Fibroblast of gingiva (primary cell): ENCODE measurements at places on chromosomes 6 and 20.
A peak's percentile ranks its signal among the peaks of the same experiment; 100 is the strongest.

DNA sequence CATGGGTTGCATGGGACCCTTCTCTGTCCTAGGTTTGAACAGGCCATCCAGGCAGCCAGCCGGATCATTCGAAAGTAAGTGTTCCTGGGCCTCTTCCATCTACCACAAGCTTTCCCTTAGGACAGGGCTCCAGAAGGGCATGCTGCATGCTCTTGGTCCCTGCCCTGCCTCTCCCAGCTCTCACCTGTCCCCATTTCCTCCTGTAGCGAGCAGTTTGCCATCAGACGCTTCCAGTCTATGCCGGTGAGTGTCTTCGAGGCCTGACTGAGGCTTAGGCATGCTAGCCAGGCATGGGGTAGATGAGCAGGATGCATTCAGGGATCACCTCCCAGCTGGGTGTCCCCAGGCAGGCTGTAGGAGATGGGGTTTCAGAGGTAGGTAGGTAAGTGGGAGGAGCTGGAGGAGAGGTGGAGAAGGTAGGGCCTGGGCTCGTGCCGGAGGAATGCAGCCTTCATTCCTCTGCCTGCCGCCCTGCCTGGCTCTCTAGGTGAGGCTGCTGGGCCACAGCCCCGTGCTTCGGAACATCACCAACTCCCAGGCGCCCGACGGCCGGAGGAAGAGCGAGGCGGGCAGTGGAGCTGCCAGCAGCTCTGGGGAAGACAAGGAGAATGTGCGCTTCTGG lies 4.3 kb downstream of the CDC25B start:
- DNase-seq = no peak

GRCh38 chr6:132612449-132613108 lies 11.5 kb downstream of the TAAR2 start:
- DNase-seq = no peak

DNA sequence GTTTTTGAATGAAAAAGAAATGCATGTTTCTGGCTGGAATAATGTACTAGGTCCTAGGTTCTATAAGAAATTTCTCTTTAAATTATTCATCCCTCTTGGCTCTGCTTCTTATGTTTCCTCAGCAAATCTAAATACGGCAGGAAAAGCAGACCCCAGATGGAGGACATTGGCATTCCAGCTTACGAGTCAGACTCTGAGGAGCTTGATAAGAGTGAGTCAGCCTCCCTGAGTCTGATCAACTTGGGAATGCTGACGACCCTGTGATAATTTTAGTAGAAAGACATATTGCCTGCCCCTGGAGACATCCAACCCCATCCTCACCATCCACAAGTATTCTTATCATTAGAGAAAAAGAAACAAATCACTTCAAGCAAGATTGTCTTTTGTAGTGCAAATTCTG lies 509.7 kb upstream of the MARCKS start:
- DNase-seq = no peak

DNA sequence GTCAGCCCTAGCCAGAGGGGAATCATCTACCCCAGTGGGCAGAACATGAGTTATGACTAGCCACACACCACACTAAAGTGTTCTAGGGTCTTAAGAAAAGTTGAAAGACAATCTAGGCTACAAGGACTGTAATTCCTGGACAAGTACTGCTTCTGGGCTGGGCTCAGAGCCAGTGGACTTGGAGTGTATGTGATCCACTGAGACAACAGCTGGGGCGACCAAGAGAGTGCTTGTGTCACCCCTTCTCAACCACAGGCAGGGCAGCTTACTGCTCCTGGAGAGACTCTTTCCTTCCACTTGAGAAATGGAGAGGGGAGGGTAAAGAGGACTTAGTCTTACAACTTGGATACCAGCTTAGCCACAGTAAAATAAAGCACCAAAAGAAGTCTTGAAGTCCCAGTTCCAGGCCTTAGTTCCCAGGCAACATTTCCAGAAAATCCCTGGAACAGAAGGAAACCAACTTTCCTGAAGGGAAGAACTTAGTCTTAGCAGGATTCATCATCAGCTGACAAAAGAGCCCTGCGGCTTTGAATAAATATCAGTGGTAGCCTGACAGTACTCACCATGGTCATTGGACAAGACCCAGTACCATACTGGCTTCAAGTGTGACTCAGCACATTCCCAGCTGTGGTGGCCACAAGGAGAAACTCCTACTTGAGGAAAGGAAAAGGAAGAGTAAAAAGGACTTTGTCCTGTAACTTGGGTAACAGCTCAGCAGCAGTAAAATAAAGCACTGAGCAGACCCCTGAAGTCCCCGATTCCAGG lies 355.1 kb upstream of the ADGRB3 start:
- no peak for DNase-seq

GRCh38 chr6:99178168-99178567 lies 171.3 kb downstream of the FAXC start:
- no peak for DNase-seq

DNA sequence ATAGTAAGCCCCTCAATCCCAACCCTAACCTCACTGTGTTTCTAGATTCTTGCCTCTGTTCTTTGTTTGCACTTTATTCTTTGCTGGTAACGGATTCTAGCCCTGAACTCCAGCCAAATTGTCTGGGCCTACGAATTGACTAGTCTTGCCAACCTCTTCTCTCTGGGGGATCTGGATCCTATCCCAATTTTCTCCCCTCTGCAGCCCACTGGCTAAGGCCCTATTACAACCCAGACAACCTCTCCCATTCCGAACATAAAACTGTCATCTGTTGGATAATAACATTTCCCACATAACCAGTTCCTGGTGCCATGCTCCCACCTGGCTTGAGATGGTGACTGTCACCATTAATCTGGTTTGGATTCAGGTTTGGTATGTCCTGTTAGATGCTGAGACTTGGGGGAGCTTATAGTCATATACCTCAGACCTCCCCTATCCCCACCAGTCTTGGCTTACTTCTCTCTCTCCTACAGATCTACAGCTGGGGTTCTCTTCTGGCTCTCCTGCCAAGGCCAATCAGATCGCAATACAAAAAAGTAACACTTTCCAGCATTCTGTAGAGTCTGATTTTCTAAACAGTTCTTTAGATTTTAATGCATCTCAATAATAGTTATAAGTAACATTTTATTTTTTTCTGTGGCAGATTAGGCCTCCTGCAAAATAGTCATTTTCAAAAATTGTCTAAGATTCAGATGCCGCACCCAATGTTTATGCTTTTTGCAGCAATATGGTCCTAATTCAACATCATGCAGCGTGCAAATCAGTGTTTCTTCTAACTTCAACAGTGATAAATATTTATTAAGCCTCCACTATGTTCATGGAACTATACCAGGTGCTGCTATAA lies 29.8 kb upstream of the AHI1 start:
- no peak for DNase-seq

DNA sequence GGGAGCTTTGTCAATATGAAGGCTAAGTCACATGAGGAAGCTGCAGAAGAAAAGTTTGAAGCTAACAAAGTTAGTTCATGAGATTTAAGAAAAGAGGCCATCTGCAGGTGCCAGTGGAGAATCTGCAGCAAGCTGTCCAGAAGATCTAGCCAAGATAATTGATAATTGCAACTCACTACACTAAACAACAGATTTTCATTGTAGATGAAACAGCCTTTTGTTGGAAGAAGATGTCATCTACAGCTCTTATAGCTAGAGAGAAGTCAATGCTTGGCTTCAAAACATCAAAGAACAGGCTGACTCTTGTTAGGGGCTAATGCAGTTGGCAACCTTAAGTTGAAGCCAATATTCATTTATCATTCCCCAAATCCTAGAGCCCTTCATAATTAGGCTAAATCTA lies 83.7 kb downstream of the RIN2 start:
- DNase-seq = no peak

- no peak for DNase-seq
Measured at GRCh38 chr6:170522565-170523183, 30.4 kb downstream of the PSMB1 start.

DNA sequence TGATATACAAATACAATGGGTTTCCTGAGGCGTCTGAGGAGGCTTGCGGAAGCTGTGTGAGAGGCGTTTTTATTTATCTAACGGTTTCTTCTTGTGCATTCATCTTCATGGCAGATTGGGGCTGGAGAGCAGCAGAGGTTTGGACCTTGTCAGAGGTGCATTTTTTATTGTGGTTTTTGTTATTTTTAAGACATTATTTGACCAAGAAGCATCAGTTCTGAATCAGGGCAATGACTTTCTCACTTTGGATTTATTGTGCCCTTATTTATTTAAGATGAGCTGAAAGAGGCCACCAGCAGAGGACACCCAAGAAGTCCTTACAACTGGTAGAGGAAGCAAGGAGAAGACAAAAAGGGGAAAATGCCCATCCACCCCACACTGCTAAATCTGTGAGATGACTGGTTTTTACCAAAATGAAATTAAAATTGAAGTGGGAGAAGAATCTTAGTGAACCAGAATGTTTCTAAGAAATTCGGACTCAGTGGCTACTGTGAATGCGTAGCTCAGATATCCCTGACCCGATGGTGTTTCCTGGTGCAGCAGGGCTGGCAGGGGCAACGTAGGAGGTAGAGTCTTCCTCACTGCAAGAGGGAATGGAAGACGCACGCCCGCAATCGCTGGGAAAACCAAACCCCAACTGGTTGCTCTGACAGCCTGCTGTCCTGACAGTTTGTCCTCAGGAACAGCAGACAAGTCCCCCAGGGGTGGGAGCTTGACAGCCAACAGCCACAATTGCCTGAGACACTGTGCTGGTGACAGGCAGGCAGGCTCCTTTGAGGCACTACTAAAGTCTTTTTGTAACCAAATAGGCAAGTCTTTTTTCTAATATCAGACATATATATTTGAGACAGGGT lies 14.2 kb downstream of the PRR18 start:
- no peak for DNase-seq

GRCh38 chr6:307065-307814 lies 15.0 kb downstream of the DUSP22 start:
- DNase-seq = peak; percentile 33

DNA sequence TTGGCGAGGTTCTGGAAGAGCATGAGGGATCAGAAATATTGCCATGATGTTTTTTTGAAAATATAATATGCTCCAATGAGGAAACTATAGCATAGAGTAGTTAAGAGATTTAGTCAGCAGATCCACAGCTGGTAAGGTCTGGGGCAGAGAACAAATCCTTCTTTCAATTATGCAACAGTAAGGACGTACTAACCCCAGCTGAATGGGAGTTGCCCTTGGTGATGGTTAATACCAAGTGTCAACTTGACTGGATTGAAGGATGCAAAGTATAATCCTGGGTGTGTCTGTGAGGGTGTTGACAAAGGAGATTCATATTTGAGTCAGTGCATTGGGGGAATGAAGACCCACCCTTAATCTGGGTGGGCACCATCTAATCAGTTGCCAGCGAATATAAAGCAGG lies 745.5 kb upstream of the NRSN1 start:
- DNase-seq = no peak

DNA sequence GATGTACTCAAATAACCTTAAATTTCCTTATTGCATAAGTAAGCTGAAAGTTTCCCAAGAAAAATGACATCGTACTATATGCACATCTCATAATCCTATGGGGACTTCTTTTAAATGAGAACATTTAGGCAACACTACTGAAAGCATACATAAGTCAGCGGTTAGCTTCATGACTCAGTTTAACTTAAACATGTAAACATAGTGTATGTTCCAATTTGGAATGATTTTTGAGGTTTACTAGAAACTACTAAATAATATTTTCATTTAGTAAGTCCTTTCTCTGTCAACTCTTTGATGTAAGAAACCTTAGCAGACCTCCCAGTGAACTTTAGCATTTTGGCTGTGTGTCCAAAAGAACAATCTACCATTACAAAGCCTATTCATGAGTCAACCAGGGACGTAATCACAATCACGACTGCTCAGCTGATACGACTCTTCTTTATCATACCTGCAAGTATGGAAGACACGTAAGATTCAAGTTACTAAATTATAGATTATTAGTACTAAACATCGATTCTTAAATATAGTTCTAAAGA lies 19.3 kb downstream of the HIVEP2 start:
- DNase-seq = peak; percentile 74

DNA sequence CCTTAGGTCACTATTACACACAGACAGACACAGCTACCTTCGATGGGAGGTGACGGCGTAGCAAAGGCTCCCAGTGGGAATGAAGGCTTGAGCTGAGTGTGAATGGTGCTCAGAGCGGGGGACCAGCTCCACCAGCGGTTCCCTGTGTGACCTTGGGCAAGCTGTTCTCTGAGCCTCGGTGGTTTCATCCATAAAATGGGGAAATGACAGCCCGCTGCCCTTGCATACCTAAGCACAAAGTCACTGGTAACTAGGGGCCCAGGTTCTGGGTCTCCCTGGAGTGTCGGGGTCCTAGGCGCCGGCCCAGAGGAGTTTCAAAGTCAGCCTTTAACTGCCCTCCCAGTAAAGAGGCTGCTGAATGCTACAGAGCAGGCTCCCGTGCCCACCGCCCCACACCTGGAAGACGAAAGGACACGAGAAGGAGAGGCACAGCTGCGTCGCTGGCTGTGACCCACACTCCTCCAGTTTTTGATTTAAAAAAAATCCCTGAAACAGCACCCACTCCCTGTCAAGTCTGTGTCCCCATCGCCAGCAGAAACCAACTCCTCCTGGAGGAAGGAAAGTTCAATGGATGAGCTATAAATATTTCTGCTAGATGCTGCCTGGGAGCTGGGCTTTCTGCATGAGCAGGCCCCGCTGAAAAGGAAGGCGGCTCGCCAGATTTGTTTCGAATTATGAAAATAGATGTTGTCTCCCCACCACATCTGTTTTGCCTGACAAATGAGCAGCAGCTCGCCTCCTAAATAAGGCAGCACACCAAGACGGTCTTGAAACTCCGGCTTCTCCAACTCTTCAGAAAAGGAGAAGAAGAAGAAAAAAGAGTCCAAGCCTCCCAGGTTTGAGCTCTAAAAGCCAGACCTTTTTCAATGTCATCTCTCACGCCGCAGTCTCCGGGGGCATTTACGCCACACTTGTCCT lies 27.4 kb downstream of the PMEPA1 start:
- no peak for DNase-seq

DNA sequence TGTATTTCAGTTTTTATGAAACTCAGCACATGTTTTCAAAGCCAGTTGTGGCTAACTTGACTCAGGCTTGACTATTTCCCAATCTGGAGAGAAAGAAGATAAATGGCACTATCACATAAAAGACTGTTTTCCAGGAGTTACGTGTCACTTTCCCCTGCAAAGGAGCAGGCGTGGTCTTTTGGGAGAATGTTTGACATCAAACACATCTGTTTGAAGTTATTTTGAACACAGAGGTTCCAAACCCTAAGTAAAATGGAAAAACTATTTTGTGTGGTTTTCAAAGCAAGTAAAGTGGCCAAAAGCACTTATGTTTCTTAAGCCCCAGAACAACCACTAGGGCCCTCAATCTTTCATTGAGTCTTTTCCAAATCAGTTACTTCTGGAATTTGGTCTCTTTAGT lies 89.7 kb downstream of the FOXF2 start:
- DNase-seq = peak; percentile 69

GRCh38 chr20:32906871-32907495 lies 48.3 kb downstream of the EFCAB8 start:
- DNase-seq = no peak

DNA sequence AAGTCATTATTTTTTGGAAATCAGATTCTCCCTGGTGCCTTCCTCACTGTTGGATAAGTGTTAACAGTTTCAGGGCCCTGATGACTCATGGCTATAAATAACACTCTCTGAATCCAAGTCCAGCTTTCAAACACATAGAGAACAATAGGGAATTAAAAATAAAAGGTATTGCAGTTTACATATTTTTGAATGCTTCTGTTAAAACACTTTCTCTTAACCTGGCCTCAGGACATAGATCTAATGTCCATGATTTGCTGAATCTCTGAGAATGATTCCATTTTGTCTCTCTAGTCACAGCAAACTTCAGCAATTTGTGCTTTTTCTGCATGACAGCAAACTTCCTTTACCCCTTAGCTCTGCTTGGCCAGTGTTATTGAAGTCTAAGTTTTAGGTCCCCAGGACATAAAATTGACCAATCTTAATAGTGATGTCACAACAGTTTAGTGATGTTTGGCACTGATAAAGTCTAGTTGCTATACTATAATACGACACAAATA lies 1192.4 kb upstream of the CITED2 start:
- peak; percentile 85 for DNase-seq
